Kidney (tissue), 22 donors: ENCODE measurements at places on chromosomes 6 and 20.

- no peak for DNase-seq
Measured at GRCh38 chr6:49646130-49646824, 9.6 kb upstream of the RHAG start.

- peak; percentile 91 for DNase-seq
Measured at GRCh38 chr6:157221049-157221816, 102.1 kb downstream of the TMEM242 start.

DNA sequence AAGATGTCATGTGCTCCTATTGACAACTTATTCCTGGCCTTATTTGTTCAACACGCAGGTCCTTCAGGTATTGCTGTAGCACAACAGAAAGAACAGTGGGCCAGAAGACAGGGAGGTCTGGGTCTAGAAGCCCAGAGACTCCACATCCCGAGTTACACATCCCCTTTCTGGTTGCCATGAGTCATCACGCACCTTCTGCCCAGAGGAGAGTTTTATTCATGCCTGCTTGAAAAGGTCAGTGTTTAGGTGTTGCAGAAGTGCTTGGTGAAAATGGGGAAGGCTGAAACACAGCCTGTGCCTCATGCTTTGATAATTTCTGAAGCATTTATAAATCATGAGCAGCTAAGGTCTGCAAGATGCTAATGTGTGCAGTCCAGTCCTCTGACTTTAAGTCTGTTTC lies 256.4 kb downstream of the GMPR start:
- DNase-seq, result no peak

DNA sequence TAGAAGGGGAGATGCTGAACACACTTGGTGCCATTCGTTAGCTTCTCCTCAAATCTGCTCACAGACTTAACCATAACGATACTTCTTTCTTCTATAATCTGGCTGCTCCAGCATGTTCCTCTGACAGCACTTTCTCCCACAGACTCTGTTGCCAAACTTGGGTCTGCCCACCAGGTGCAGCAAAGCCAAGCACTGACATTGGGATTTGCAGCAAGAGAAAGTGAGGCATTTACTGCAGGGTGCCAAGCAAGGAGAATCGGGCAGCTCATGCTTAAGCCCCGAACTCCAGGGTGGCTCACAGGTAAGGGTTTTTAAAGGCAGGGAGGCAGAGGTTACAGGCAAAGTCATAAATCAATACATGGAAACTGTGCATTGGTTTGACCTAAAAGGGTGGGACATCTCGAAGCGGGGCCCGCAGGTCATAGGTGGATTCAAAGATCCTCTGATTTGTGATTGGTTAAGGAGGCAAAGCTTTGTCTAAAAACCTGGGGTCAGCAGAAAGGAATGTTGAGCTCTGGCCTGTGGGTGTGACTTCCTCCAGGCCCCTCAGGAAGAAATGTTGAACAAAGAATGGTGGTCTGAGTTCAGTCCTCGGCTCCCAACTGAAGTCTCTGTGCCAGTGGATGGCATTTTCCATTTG lies 25.1 kb upstream of the PNPLA1 start:
- peak; percentile 61 for DNase-seq

DNA sequence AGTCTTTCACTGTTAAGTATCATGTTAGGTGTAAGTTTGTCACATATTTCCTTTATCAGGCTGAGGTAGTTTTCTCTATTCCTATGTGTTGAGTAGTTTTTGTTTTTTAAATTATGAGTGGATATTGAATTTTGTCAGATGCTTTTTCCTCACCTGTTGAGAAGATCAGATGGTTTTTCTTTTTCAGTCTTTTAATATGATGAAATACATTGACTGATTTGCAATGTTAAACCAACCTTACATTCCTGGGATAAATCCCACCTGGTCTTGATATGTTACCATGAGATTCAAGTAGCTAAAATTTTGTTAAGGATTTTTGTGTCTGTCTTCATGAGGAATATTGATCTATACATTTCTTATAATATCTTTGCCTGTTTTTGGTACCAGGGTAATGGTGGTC lies 52.1 kb downstream of the FOXO3 start:
- no peak for DNase-seq
